NCI-H1694 (cell line): ENCODE measurements at places on chromosomes 12 and 14.

- DNase-seq: no peak
Measured at GRCh38 chr12:91127306-91127705, 16.0 kb upstream of the LUM start.

- DNase-seq: no peak
Measured at GRCh38 chr12:32260696-32261095, 138.7 kb upstream of the FGD4 start.

DNA sequence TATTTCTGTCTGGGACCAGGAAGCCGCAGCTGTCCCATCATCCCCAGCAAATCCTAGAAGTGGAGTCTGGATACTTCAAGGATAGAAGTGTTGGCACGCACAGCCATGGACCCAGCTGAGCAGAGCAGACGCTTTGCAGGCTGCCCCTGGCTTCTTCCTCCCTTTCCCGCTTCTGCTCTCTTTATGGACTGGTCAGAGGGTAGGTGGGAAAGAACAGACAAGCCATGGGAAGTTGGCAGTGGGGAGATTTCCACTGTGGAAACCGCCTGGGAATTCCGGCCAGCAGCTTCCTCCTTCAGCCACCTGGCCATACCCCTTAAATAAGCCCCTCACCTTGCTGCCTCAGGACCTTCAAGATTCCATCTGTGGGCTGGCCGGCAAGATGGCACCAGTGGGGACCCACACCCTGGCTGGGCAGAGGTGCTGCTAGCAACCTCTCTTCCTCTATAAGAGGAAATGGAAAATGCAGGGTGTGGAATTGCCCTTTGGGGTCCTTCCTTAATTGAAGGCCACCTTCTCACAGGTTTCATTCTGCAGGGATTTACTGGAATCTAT, 20.6 kb downstream of the OTUB2 start:
- DNase-seq: no peak

DNA sequence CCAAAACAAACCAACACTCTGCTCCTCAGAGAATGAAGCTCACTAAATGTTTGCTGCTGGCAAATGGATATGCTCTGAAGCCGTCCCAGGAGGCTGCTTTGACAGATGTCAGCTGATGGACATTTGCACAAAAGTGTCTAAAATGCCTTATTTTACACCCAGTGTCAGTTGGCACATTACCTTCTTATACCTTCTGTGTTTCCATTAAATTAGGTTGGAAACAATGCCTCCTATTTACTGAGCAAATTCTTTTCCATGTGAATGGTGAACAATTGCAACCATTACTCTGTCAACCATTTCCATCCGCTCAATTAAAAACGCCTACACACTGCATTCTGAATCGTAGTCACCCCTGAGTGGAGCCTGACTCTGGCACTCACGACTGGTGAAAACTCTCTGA, 1679.9 kb upstream of the FLRT2 start:
- DNase-seq: no peak

DNA sequence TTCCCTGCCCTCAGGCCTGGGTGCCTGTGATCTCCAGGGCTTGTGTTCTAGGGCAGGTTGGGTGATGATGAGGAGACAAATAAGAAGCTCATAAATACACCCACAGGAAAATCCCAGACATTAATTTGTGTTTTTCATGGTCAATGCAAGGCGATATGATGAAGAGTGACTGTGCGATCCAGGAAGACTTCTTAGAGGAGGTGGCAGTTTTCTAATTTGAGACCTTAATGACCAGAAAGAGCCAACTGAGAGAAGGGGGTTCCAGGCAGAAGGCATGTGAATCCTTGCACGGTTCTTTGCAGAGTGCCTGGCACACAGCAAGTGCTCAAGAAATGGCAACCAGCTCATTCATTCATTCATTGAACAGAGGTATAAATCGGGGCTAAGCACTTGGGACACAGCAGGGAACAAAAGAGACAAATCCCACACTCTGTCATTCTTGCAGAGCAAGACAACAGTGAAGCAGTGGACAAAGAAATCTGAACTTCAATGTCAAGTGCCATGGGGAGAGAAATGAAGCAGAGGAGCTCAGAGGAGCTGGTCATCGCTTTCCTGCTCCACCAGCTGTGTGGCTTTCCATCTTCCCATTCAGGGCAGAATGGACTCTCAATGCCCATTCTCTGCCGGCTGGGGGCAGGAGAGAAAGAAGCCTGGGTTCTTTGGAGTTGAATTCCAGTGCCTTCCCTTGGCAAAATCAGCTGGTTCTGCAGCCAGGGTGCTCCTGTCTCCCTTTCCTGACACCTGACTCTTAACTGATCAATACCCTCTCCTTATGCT, 128.3 kb downstream of the AACS start:
- peak; percentile 17 for DNase-seq

DNA sequence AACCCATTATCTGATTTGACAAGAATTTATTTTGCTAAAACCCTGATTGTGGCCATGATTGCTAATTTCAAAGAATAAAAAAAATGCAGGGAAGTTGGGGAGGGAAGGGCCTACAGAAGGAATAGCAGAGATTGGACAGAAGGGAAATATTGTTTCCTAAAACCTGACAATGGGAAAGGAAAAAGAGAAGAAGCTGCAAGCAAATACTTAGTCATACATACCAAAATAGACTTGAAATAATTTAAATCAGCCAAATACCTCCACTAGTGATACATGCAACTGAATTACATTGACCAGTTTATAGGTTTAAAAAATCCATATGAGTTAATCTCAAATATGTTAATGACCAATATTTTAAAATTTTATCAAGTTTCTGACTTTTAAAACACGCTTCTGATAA, 75.1 kb downstream of the PELI2 start:
- DNase-seq: no peak

DNA sequence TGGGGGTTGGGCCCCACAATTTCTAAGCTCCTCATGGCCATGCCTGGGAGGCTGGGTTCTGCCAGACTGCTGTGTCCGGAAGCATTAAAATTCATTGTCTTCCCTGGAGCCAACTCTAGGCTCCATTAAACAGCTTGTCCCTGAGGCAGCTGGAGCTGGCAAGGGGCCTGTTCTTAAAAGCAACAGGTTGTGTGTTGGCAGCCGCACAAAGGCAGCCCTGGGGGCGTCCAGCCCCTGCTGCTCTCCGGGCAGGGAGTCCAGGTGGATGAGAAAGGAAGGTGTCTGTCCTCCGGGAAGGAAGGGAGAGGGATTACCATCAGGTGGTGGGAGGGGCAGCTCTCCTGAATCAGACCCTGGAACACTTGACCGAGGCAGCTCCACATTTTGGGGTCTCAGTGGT, 98.9 kb downstream of the CHST11 start:
- peak; percentile 32 for DNase-seq

- DNase-seq: no peak
Measured at GRCh38 chr12:94699801-94700200, 49.4 kb upstream of the TMCC3 start.

DNA sequence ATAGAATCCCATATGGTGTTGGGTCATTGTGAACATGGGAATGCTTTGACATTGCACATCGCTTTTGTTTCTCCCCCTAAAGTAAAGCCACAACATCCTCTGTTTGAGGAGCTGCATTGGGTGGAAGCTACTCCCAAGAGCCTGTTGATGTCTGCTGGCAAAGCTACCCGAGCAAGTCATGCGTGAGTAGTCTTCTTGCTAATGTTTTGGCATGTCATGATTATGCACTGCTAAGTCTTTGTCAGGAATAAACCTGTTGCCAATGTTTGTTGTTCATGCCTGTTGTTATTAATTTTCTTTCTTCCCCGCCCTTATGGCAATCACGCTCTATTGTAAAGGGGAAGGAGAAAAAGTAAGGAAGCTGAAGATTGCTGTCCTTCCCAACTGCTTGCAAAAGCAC, 97.3 kb downstream of the EXOC5 start:
- DNase-seq: no peak

DNA sequence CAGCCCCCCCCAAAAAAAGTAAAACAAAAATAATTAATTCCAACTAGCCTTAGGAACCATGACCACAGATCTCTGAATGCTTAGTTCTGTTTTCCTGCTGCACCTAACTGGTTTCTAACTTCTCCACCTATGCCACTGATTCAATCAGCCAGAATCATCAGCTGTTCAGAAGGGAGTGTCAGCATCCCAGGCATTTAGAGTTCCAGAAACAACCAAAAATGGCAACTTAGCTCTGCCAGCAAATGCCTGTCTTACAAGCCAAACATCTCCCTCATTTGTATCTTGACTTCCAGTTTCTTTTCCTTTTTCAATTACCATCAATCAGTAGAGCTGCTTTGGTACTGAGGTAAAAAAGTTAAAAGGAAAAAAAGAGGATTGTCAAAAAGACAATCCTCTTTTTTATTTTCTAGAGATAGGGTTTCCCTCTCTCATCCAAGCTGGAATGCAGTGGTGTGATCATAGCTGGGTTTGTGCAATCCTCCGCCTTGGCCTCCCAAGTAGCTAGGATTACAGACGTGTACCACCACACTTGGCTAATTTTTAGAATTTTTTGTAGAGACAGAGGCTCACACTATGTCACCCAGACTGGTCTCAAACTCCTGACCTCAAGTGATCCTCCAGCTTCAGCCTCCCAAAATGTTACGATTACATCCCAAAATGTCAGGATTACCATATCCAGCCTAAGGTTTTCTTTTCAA, 45.2 kb upstream of the ISM2 start:
- no peak for DNase-seq

DNA sequence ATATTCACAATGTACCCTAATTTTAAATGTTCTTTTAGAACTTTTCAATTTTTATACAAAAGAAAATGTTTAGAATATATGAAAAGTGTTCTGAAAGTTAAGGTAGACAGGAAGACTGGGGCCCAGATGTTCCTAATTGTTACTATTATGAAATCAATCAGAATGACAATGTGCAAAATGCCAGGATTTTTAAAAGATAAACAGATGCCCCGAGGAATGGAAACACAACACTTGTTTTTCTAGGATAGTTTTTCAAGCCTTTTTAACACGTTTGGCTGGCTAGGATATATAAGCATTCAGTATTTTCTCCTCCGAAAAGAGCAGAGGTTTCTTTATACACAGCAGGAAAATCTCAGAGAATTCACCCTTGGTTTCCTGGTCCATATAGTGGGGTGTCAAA, 106.8 kb downstream of the ESR2 start:
- DNase-seq: no peak

DNA sequence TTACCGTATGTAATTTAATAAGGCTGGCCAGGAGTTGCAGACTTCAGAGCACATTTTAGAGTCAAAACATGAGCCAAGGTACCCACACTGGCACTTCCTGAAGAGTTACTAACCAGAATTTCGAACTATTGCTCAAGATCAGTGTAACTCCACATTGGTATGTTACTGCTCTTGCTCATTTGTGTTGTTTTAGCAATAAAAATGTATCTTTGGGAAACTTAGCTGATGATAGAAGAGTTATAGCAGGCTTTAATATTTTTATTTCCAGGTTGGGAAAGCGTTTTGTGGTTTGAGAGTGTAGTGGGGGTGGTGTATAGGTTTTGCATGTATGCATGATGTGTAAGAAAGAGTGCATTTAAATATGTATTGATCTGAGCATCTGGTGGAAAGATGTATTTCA, 96.6 kb downstream of the SCN8A start:
- no peak for DNase-seq

- DNase-seq: no peak
Measured at GRCh38 chr12:70842136-70842535, 78.4 kb downstream of the PTPRR start.

DNA sequence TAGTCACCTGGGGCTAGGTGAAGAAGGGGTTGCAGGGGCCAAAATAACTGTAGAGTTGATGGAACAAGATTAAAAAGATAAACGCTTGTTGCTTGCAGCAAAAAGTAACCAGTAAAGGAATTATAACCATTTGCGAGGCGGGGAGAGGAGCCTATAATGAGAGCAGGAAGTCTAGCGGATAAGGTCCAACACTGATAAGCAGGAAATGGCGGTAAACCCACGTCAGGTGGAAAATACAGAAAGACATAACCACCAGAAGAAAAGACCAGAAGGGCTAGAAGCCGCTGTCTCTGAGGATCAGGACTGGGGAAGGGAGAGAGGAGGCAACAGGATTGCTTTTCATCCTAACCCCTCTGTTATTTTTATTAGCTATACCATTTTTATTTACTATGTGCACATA, 303.3 kb downstream of the DPF3 start:
- DNase-seq: no peak

DNA sequence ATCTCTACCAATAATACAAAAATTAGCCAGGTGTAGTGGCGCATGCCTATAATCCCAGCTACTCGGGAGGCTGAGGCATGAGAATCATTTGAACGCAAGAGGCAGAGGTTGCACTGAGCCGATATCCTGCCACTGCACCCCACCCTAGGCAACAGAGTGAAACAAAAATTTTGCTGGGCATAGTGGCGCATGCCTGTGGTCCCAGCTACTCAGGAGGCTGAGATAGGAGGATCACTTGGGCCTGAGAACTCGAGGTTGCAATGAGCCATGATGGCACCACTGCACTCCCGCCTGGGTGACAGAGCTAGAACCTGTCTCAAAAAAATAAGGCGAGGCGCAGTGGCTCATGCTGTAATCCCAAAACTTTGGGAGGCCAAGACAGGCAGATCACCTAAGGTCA, 9.5 kb downstream of the ATXN2 start:
- DNase-seq: no peak

DNA sequence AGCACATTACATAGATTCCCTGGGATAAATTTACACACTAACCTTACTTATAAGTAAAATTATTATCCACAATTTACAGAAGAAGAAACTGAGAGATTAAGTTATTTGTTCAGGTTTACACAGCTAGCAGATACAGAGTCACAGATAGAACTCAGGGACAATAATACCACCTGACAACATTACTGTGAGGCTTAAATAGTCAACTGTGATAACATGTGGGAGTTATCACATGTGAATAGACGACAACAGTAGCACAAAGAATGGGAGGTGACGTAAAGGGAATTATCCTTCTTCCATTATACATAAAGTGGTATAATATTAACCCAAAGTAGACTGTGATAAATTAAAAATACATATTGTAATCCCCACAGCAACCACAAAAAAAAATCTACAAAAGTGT, 6.2 kb upstream of the SPIC start:
- DNase-seq: no peak

DNA sequence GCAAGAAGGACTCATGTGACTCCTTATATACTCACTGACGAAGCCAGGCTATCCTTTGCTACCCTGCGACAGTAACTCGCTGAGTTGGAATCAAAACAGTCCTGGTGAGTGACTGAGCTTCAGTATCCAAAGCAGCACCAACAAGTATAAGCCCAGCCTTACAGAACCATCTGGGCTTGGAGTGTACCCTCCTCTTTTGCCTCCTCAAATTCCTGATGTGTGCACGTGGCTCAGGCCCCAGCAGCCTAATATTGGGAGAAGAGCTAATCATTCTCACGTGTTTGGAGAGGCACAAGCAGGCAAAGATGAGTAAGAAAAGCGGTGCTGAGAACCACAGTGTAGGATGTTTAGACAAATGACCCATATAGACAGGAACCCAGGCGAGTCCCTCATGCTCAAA, 34.4 kb downstream of the PPTC7 start:
- DNase-seq: no peak

DNA sequence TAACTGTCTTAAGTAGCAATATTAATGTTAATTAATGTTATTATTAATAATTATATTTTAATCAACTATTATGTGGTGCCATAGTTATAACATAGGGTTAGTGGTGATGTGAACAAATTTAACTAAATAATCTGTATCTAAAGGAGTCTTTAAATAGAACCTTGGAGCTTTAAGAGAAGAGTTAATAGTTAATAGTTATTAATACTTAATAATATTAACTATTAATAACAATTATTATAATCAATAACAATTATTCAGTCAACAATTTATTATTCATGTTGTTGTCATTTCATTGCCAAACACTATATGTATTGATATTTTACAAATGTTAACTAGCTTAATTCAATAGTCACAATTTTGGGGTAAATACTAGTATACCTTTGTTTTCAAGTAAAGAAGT, 58.2 kb downstream of the SLC16A7 start:
- no peak for DNase-seq

GRCh38 chr14:85536833-85537190, 6.9 kb downstream of the FLRT2 start:
- no peak for DNase-seq

GRCh38 chr12:99024870-99025269, 379.8 kb downstream of the APAF1 start:
- DNase-seq: no peak
